ENCODE measurements at places on chromosomes 2 and 18. TPM values are rescaled to one million over a fixed set of nuclear protein-coding genes. Genes with fewer than 3 reads are reported as not detected.

- no peak for DNase-seq
Measured at GRCh38 chr2:74498500-74499266, 720 bp downstream of the LBX2 start.

DNA sequence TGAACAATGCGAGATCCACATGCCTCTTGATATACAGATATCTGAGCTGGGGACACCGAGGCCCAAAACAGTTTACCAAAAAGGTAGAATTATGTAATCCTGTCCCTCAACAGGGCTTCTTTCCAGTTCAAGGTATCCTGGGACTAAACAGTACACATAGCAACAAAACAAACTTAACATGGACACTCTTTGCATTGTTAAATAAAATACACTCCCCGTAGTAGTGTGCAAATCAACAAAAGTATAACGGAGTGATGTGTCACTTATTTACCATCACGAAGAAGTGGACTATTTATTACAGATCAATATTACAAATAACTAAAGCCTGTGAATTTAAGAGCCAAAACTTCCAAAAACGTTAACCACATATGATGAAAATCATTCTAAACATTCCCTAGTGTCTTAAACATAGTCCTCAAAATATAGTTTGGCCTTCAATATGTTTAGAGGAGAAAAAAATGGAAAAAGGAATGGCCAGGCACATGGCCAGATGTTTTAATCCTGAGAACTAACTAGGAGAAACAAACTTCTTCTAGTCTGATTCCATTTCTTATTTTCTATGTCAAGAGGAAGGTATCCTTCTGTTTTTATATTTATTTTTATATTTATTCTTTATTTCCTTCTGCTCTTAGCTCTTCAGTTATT, 377.5 kb downstream of the OSR1 start:
- no peak for DNase-seq

ABCG5 gene
- not detected for total RNA-seq

GRCh38 chr2:163633291-163633690, 102.5 kb downstream of the FIGN start:
- no peak for DNase-seq

FBXO48 gene
- 0.83 TPM for total RNA-seq

SMARCAL1 gene
- total RNA-seq = 18.4 TPM

GRCh38 chr18:62844850-62845643, 129.7 kb downstream of the PHLPP1 start:
- no peak for DNase-seq

FAM237A gene
- total RNA-seq = not detected

ABCB11 gene
- not detected for total RNA-seq

- no peak for DNase-seq
Measured at GRCh38 chr2:42783511-42783910, 8.9 kb downstream of the HAAO start.

PPIL3 gene
- total RNA-seq = 38.2 TPM

MROH2A gene
- not detected for total RNA-seq

WNT10A gene
- not detected for total RNA-seq

ALPI gene
- total RNA-seq = not detected

DNA sequence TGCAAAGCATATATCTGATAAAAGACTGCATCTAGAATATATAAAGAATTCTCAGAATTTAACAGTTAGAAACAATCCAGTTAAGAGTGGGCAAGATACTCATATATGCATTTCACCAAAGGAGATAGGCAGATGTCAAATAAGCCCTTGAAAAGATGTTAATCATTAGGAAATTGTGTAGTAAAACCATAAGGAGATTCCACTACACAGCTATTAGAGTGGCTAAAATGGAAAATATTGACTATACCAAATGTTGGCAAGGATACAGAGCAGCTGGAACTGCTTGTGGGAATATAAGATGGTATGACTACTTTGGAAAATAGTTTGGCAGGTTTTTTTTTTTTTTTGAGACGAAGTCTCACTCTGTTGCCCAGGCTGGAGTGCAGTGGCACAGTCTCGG, 59.5 kb downstream of the CAB39 start:
- DNase-seq = no peak

GRCh38 chr2:15808204-15808910, 132.0 kb upstream of the MYCN start:
- DNase-seq = no peak

CABYR gene
- 3.5 TPM for total RNA-seq

- DNase-seq = no peak
Measured at GRCh38 chr2:99613980-99614379, 124.2 kb upstream of the REV1 start.

DNA sequence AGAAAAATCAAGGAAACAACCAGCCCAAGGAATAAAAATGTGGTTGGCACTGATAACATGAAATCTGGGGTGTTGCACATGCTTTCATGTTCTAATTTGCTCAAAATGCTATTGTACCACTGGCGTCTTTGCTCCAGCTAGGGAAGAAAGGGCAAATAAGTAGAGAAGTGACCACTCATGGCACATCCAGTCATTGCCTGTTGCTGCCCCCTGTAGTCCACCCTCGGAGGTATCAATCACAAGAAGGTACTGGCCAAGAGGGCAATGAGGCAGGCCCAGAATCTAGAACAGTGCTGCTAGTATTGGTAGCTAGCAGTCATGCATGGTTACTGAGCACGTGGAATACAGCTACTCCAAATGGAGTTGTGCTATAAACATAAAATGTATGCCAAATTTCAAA, 213.4 kb downstream of the CDCA7 start:
- no peak for DNase-seq

HOXD12 gene
- total RNA-seq = not detected

GRCh38 chr2:12389344-12390045, 327.2 kb upstream of the TRIB2 start:
- DNase-seq = no peak

DNA sequence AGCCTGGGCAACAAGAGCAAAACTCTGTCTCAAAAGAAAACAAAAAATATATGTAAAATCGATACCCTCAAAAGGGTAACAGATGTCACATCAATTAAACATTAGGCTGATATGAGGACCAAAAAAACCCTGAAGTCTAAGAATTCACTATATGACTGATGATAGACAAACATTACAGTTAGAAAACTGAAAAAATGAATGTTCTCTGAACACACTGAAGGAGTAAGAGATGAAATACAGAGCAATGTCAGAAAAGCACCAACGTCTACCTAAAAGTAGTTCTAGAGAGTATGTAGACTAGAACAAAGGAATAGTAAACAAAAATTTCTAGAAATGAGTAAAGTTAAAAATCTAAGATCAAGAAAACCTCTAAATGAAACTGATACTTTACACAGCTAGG, 81.9 kb downstream of the SLC66A3 start:
- DNase-seq = no peak

- no peak for DNase-seq
Measured at GRCh38 chr2:240581811-240582210, 4.7 kb upstream of the CAPN10 start.

DNA sequence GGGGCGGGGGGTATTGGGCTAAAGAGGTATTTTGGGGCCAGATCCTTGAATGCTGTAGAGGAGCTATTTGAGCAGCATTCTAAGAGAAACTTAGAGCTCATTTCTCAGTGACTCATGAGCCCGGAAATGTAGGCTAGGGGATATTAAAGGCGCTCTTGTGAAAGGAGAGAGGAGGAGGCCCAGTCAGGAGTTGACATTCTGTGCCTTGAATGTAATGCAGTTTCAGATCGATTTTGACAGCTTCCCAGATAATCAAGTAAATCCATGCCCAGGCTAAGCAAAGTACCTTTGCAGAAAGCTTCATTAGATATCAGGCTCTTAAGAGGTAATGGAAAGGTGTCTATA, 1.5 kb downstream of the CAB39 start:
- DNase-seq = no peak

KIF5C gene
- 0.73 TPM for total RNA-seq

ITPRIPL1 gene
- total RNA-seq = 0.92 TPM

KCNS3 gene
- 1.2 TPM for total RNA-seq

DSC2 gene
- total RNA-seq = 0.96 TPM

DNA sequence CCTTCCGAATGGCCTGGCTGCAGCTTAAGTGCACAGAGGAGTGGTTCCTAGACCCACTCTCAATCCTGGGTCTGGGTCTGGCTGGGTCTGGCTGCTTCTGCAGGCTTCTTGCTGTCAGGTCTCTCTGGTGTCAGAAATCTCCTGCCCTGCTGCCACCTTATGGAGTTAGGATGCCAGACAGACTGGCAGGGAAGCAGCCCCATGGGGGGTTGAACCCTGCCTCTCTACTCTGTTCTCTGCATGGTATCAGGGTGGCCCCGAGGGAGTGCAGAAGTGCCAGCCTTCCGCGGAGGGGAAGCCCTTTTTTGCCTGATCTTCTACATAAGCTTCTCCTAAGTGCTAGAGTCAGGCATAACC, 89.4 kb downstream of the ZCCHC2 start:
- DNase-seq = no peak

GRCh38 chr2:138071720-138072719, 107.7 kb downstream of the HNMT start:
- DNase-seq = no peak

GRCh38 chr2:85708641-85709040, 14.5 kb downstream of the GNLY start:
- DNase-seq = no peak

GRCh38 chr2:234521536-234521935, 24.7 kb upstream of the ARL4C start:
- DNase-seq = no peak

DNA sequence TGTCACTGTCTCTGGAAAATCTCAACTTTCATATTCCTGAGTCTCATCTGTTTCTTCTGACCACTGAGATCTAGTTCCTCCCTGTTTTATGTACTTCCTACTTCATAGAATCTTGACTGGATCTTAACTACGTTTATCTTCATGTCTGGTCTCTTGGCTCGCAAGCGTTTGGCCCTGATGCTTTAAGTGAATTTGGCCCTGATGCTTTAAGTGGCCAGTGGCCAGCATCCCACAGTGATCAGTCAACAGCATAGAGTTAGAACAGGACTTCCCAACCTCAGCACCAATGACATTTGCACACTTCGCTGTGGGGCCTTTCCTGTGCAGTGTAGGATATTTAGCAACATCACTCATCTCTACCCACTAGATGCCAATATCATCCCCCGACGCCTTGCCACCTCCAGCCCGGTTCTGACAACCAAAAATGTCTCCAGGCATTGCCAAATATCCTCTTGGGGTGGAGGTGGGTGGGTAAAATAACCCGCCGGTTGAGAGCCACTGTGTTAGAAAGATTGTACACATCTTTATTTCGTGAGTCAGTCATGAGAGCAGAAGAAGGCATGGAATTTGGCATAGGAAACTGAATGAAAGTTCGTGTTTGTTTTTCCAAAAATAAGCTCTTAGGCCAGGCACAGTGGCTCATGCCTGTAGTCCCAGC, 12.2 kb downstream of the TM4SF20 start:
- DNase-seq = no peak

PLCD4 gene
- 1.5 TPM for total RNA-seq

DNA sequence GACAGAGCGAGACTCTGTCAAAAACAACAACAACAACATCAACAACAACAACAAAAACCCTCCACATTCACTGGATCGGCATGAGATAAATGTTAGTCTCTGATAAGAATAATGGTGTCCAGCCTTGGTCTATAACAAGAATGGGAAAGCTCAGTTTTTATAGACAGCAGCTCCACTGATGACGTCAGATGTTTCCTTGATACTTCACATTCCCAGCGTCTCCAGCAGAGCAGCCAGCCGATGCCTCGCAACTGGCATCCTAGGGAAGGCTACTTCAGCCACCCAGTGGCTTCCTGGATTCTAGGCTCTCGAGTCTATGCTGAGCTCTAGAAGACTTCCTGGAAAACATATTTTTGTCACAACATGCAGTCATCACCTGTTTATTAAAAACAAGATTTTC, 271.4 kb upstream of the SMIM21 start:
- DNase-seq = no peak

SCYGR4 gene
- not detected for total RNA-seq

DNA sequence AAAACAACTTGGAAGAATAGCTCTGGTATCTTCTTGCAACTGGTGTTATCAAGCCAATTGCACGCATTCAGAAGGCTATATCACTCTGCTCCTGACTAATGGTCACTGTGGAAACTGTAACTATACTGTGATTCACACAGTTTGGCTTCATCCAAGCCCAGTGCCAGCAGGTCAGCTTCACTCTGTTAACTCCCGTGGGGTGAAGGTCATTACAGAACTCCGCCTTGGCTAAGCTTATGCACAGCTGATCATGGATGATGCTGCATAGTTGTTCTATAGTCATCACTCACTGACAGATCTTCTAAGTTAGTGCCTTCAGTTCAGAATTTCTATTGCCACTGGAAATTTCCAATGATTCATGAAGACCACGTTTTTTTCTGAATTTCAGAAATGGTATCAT, 497.2 kb upstream of the NETO1 start:
- DNase-seq = no peak

GRCh38 chr18:45666006-45666405, 50.7 kb downstream of the SLC14A2 start:
- DNase-seq = no peak

DNA sequence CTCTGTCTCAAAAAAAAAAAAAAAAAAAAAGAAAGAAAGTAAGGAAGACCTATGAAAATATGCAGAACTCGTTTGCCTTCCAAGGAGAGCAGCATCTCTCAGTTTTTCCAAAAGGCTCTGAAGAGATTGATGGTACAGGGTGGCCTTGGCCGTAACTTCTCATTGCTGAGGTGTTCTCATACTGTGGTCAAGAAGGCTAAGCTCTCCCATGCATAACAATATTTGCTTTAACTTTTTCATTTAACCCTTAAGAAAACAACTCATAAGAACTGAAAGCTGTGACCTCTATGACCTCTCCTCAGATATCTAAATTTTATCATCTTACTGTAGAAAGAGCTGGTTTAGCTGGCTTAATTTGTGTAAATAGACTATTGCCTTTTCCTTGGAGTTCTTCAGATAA, 37.1 kb upstream of the GATA6 start:
- no peak for DNase-seq

SLC4A1AP gene
- total RNA-seq = 15.0 TPM

SKA1 gene
- total RNA-seq = 0.71 TPM

MMADHC gene
- 73.5 TPM for total RNA-seq

Data from ovary (tissue), 10 donors.